DND-41 (cell line): ENCODE measurements at places on chromosomes 2 and 18.

GRCh38 chr2:31764169-31764568 is 183.4 kb upstream of the SRD5A2 start:
- no peak for DNase-seq

DNA sequence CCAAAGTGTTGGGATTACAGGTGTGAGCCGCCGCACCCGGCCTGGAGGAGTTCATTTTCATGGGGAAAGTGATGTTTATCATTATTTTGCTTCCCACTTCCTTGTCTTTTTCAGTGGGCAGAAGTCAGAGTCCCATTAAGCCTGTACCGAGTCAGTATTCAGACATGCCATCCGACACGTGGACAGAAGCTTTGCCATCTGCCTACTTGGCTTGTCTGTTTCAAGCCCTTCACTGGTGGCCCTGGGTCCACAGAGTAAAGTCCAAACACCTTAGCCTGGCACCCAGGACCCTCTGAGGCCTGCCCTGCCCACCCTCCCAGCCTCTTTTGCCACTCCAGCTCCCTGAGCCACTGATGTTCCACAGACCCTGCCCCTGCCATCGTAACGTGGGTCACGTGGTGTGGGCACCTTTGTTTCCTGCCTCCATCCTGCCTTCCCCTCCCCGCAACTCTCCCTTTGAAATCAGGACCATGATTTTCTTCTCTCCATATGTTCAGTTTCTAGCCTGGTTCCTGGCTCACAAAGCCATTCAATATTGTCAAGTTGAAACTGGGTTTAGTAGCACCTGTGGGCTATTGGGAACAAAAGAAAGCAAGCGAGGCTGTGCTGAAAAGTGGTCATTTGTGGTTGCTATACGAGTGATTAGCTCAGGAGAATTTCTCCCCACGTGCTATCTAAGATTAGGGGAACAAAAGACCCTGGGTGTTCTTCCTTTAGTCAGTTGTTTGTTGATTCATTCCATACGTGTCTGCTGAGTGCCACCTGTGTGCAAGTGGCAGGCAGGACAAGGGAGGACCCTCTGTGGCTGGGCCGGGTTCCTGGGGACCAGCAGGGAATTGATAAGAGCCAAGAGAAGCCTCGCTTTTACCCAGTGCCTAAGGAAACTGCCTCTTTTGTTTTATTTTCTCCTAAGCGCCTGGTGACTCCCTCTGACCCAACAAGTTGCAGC is 5.1 kb upstream of the ODC1 start:
- DNase-seq: no peak

- no peak for DNase-seq
Observed at GRCh38 chr2:240789501-240790369, 30.3 kb downstream of the KIF1A start.

GRCh38 chr2:43196768-43197587 is 29.4 kb downstream of the ZFP36L2 start:
- no peak for DNase-seq

GRCh38 chr2:12032975-12033374 is 286.5 kb downstream of the LPIN1 start:
- DNase-seq: no peak

DNA sequence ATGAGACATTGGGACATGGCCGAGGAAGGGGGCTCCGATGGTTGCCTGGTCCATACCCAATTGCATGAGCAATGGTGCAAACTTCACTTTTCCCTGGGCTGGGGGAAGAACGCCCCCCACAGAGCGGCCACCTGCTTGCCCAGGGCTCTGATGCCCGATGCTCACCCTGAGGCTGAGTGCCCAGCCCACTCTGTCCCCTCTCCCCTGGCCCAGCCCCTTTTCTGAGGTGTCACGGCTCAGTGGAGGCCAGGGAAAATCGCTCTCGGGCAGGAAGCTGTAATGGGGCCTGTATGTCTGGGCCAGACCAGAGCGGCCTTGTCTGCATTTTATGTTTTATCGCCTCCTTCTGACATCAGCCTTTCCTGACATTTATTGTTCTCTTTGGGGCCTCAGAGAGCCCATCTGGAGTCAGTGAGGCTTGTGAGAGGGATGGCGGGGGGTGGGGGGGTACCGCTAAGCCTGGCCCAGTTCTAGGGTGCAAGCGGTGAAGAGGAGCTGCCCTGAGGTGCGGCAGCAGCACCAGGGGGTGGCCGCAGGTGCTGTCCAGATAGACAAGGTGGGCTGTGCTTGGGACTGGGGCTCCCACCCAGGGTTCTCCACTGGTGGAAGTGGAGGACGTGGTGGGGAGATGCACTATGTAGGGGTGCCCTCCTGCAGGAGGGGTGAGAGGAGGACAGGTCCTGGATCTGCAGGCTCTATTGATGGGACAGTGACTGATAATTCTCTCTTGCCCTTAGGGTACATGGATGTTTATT is 46.2 kb downstream of the INHBB start:
- no peak for DNase-seq

DNA sequence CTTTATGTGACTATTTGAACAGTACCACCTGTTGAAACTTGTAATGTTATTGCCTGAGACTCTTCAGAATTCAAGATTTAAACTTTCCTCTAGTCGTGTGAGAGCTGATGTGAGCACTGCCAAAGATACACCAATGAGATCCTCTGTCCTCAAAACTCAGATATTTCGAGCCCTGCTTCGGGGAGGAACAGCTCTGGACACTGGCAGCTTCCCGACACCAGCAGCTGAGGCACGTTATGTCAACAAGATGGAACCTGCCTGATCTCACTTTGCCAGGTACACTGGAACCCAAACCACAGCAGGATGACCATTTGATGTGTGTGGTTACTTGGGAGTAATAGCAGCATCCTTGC is 319.9 kb upstream of the RBMS1 start:
- DNase-seq: no peak

GRCh38 chr2:172305066-172305465 is 122.3 kb upstream of the ITGA6 start:
- DNase-seq: no peak

GRCh38 chr2:242058116-242058680 is 188.7 kb downstream of the RTP5 start:
- no peak for DNase-seq

DNA sequence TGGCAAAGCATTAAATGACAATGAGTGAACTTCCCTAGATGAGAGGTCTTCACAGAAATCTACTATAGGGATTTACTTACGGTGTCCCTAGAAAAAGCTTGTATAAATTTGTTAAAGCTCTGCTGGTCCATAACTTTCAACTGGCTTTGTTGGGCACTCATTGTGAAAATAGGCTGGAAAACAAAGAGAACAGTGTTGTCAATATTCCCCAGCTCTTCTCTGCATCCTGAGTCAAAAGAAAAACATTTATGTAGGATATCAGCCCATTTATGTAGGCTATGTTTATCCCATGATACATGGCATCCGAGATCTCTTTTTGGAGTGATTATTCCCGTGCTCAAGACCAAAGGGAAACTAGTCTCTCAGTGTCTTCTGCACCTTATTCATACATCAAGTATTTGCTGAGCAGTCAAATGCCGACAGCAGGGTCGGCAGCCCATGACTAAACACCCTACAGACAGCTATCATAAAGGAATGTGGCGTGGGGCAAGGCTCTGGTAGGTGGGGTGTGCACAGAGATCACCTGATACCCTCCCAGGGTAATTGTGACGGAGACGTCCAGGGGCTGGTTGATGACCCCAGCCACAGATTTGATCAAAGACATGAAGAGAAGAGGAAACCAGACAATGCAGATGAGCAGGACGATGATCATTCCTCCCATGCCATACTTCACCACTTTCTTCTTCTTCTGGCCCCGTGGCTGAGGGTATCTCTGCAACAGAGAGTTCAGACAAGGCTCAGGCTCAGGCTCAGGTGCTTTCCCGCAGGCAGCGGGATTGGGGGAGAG is 155.9 kb downstream of the NAPG start:
- DNase-seq: no peak

- no peak for DNase-seq
Observed at GRCh38 chr2:158305501-158305900, 151.1 kb downstream of the CCDC148 start.

DNA sequence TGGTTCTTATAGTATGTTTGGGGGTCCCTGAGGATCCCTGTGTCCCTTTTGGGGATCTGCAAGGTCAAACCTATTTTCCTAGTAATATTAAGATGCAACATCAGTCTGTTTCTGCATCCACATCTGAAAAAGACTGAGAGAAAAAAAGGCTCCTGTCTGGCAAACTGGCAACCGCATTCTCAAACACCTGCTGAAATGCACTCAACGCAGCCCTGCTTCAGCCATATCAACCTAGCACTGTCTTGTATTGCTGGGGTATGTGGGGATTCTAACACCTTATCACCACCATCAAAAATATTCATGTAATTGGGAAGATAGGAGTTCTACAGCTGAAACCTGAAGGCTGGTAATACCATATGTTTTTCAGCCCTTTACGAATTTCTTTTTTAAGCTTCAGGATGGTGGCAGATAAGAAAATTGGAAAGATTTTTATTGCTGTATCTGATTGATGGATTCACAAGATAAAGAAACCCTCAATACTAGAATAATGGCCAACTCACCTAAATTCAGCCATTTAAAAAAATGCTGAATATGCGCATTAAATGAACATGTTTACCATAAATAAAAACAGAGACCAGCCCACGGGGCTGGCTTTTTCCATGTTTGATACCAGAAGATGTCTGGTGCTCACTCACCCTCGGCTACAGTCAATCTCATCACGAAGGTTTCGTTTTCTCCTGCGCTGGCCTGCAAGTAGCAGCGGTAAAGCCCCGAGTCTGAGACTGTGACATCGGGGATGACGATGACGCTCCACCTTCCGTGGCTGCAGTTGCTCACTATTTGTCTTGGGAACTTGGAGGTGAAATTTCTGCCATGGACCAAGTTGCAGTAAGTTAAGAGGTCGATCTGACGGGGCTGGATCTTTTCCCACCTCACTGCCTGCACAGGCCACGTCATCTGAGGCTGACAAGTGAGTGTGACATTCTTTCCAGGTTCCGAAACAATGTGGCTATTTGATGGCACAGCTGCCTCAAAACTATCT is 52.3 kb downstream of the CD226 start:
- DNase-seq: no peak

GRCh38 chr2:225122583-225123486 is 80.6 kb upstream of the DOCK10 start:
- peak; percentile 21 for DNase-seq

DNA sequence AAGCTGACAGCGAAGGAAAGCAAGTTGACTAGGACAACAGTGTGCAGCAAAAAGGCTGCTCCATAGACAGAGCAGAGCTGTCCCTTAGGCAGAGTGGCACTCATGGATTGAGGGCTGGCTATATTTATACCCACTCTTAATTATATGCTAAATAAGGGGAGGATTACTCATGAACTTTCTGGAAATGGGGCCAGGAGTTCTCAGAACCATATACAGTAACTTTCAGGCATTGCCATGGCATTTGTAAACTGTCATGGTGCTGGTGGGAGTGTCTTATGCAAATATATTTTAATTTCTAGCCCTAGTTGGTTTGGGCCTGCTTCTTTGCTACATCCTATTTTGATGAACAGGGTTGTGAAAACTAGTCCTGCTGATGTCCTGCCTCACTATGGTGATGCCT is 279.5 kb upstream of the MGAT5 start:
- DNase-seq: no peak

- no peak for DNase-seq
Observed at GRCh38 chr18:48799724-48800315, 150.9 kb downstream of the SMAD7 start.

DNA sequence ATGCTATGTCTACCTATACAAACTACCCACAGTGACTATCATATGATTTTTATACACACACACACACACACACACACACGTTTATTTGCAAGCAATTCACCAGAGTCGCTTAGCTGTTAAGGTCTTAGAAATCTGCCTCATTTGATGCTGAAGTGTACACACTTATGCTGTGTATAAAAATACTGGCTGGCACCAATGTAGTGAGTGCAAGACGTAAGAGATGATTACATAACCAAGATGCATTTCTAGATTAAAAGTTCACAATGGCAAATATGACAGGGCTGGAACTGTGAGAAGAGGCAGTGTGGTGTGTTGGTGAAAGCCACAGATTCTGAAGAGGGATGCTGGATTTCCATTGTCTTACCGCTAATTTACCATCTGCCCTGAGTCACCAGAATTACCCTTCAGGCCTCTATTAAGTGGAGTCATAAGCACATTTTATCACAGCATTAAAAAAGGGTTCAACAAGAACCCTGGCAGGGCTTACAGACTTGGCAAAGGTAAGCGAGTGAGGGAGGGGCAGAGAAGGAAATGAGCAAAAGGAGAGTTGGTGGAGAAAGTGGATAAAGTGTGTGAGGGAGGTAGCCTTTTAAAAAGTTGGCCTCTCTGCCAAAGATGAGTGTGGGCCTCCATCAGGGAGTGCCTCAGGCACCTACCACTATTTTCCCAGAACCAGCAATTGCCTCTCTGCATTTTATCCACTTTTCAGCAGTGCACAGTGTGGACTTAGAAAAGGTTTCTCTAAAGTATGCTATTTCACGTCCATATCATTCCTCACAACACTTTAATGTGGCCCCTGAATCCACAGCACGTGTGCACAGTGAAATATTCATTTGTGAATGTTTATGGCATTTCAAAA is 21.5 kb downstream of the MEIS1 start:
- DNase-seq: no peak

DNA sequence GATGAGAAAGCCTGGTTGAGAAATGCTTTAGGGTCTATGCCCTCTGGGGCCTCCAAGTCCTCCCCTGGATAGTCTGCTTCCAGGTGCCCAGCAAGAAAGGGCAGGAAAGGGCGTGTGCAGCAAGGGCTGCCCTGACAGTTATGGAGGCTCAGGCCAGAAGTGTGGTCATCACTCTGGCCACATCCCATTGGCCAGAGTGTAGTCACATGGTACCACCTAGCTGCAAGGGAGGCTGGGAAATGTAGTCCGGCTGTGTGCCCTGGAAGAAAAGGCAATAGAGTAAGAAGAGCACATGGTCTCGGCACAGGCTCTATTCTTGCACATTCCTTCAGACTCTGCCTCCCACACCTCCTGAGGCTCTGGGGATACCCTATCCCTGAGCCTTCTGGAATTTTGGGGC is 35.7 kb downstream of the ODC1 start:
- peak; percentile 24 for DNase-seq
